ENCODE measurements at places on chromosomes 12 and 14.

- no peak for DNase-seq
Measured at GRCh38 chr12:104213952-104214351, 1.6 kb upstream of the TXNRD1 start.

GRCh38 chr12:6765634-6766581, at the start of gene PTMS:
TSS of gene PTMS (plus strand) at chr12:6766363. CDS start at chr12:6766706, 343 bp downstream.
- no peak for DNase-seq

GRCh38 chr12:43914391-43914790, 78.5 kb downstream of the TMEM117 start:
- DNase-seq = no peak

DNA sequence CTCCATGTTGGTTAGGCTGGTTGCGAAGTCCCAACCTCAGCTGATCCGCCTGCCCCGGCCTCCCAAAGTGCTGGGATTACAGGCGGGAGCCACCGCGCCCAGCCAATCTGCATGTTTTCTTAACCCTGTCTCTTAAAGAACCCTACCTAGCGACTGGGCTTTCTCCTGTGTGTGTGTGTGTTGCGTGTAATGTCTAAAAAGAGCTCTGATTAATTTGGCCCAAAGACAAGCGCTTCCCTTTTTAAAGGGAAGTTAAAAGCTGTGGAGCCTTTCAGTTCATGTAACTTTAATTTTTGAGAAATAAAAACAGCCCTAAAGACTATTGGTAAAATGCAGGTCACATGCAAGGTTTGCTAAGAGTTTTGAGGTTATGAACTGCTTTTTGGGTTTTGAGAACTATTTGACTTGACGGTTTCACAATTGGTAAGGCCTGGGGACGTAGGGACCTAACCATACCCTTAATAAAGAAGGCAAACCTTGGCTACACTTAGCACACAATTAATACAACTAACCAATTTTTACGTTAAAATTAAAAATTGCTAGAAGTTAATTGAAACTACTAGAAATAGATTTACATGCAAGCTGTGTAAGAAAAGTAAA, 103.2 kb downstream of the KCNMB4 start:
- no peak for DNase-seq

DNA sequence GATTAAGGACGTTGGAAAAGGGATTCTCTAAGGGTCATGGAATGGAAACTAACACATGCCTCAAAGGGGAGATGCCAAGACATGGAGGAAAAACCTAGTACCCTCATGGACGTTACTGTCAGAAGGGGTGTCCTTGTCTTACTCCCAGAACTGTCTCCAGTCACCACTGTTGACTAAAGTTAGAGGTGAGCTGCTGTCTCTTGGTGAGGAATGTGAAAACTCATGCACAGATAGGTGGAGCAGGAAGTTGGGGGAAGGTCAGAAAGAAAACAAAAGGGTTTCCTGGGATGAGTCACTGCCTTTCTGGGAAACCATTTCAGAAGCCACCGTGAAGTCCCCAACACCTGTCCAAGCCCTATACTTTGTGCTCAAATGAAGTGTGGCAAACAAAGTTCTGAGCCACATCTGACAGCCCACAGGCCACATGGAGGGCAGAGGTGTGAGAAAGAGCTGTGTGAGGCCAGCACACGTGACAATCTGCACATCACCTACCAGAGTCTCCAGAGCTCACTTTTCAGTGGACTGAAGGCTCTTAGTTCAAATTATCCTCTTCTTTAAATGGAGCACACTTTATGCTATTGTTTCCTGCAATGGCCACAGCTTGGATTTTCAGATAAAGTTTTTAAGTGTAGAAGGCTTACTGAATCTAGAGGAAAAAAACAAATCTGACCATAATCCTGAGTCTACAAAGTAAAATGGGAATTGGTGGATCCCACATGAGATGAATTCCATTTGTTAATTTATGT, 92.9 kb upstream of the EGLN3 start:
- DNase-seq = peak; percentile 89

DNA sequence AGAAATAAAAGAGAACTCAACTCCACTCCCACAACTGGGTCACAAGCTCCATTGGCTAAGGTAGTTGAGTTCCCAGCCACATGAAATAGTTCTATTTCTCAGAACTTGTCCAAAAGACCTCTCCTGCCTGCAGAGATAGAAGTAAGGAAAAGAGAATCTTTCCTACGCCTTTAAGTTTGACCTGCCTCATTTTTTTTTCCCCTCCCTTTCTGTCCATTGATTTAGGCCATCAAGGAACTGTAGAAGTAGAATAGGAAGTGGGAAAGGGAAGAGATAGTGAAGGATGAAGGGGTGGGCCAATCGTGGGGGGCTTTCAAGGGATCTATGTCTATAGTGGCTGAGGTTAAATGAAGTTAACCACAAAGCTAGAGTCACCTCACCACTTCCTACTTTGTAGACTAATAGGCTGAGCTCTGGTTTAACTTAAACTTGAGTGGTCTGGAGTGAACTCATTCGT, 13.9 kb upstream of the NUDT4 start:
- DNase-seq = no peak

DNA sequence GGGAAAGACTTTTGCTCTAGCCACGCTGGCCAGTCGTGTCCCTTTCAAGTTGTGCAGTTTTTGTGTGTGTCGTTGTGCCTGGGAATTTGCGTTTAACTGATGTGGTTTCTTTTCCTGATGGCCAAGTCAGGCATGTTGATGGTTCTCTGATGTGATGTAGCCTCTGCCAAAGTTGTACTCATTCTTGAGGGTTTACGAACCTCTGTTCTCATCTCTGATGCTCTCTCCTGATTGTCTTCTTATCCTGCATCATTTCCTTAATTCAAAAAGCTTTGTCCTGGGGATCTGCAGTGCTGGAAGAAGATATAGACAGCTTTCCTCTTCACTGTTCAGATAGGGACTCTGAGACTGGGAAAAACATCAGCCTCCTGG, 25.4 kb downstream of the CD9 start:
- DNase-seq = no peak

GRCh38 chr12:77087427-77087826, 22.1 kb upstream of the E2F7 start:
- DNase-seq = no peak

GRCh38 chr14:36857136-36857535, 195.5 kb downstream of the PAX9 start:
- no peak for DNase-seq

GRCh38 chr12:92065018-92065499, 80.6 kb downstream of the BTG1 start:
- DNase-seq = peak; percentile 28

- DNase-seq = no peak
Measured at GRCh38 chr14:64187331-64187730, 106.8 kb downstream of the ESR2 start.

DNA sequence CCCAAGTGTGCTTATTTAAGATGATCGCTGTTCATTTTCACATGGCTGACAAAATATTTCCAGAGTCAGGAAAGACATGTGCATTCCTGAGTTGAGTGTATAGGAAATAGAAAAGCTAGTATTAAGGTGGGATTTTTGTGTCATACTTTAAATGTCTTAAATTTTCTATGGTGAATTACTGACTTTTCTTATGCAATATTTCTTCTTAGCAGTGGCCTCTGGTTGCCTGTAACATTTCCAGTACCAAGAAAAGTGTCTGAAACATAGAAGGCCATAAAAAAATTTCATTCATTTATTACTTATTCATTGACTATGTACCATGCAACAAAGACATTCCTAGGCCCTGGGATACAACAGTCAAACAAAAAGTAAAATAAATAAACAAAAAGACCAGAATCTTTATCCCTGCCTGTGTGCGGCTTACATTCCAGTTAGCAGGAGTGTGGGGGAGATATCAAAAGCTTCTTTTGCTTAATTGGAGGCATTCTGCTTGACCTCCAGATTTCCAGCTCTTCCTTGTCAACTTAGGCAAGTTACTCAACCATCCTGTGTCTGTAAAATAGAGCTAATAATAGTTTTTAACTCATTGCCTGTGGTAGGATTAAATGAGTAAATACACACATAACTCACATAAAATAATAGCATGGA, 216.3 kb upstream of the FLRT2 start:
- no peak for DNase-seq

DNA sequence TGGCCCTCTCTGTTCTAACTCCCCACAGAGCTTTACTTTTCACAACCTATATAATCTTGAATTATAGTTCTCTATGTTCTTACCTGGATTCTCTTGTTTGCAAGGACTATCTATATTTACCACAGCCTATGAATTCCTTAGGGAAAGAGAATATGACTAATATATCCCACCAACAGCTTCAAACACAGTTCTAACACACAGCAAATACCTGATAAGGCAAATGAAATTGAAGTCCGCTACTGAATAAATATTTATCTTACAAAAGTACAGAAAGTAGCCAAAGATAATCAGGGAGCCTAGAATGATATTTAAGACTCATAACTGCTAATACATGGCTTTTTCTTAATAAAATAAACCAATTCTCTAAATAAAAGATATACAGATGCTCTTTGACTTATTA, 165.1 kb downstream of the C12orf42 start:
- no peak for DNase-seq

GRCh38 chr12:9365296-9365695, 157.1 kb upstream of the PZP start:
- no peak for DNase-seq

GRCh38 chr14:103019826-103020225, 37.5 kb downstream of the CDC42BPB start:
- no peak for DNase-seq

DNA sequence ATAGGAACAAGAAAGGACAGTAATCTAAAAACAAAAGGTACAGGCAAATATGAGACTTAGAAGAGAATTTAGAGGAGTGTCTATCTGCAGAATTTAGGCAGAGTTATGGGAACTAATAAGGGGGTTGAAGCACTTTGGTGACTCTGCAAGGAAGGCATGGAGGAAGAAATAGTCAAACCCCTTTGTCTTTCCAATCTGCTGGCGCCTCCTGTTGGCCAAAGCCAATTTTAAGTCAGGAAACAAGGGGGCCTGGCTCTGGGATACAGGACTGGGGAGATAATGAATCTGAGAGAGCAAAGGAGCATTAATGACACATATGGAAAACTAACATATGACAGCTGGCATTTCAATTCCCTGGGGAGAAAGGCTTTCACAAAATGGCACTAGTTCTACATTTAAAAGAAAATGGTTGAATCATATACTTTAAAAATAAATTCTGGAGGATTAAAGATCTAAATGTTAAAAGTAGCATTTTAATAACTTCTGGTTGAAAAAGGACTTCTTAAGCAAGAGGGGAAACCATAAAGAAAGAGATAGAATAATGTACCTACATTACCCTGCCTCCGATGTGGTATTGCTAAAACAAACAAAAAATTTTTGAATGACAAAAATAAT, 48.5 kb upstream of the CSRP2 start:
- no peak for DNase-seq

DNA sequence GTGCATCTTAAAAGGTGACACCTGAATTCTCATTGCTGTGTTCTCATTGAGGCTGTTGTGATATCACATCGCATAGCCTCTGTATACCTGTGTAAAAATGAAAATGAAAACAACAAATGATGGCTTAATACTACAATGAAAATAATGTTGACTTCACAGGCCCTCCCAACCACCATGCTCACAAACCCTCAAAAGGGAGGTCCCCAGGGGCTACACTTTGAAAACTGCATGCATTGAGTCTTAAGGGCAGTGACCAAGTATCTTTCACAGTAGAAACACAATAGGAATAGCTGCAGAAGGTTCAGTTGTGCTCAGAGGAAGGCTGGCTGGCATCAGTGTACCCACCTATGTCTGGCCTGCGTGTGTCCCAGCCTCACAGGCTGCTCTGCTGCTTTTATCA, 27.6 kb upstream of the KCNK13 start:
- DNase-seq = no peak

DNA sequence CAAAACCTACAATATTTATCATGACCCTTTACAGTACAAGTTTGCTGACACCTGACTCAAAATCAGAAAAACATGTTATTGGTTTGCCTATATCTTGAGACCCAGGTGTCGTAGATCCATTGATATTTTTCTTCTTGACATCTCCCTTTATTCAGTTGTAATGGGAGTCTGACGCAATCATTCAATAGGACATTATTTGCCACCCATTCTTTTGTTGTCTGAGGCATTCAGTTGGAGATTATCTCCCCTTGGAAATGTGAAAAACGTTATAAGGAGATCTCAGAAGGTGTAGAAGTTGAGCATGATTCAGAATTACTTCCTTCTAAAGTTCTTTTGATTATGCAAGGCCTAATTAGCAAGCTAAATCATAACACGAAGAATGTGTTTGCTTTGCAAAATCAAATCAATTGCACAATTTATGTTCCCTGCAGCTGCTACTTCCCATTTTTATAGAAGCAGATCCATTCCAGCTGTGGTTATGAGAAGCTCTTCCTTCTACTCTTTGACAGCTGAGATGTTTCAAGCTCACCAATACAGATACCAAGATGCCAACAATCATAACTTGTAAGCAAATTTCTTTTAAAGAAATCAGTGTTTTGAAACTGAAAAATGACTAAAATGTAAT, 228.2 kb upstream of the SYT1 start:
- DNase-seq = no peak

- no peak for DNase-seq
Measured at GRCh38 chr12:59559696-59560095, 36.1 kb upstream of the SLC16A7 start.

- no peak for DNase-seq
Measured at GRCh38 chr12:93776581-93777018, 99.4 kb downstream of the CRADD start.

- no peak for DNase-seq
Measured at GRCh38 chr12:122982963-122983788, 2.7 kb downstream of the ARL6IP4 start.

DNA sequence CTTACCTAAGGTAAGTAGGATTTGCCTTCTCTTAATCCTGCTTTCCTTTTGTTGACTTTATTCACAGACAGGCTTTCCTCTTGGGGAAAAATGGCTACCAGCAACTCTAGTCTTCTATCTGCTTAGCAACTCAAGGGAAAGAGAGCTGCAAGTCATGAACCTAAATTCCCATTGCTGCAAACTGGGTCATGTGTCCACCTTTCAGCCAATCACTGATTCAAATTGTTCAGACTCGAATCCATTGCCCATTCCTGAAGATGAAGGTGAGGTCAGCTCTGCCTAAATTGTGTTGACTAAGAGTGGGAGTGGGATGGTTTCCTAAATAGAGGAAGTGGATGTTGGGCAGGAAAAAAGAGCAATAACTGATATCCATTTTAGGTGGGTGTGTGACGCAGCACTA, 7.7 kb downstream of the FBXW8 start:
- no peak for DNase-seq
